ENCODE measurements at places on chromosomes 7 and 10.

GRCh38 chr10:34205452-34205851 is 609.6 kb downstream of the PARD3 start:
- DNase-seq: no peak

DNA sequence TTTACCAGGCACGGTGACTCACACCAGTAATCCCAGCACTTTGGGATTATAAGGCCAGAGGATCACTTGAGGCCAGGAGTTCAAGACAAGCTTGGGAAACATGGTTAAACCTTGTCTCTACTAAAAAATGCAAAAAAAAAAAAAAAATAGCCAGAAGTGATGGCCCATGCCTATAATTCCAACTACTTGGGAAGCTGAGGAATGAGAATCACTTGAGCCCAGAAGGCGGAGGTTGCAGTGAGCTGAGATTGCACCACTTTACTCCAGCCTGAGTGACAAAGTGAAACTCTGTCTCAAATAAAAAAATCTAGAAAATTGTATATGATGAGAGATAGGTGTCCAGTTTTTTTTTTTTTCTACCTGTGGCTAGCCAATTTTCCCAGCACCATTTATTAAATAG is 578.2 kb downstream of the ANKRD7 start:
- DNase-seq: no peak

DNA sequence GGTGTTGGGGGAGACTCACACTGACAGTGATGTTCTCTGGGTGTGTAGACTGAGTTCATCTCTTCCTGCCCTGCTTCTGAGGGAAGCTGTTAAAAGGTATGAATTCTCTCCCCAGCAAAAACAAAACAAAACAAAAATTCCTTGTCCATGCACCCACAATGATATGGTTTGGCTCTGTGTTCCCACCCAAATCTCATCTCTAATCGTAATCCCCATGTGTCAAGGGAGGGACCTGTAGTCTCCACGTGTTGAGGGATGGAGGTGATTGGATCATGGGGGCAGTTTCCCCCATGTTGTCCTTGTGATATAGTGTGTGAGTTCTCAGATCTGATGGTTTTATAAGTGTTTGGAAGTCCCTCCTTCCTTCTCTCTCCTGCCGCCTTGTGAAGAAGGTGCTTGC is 245.5 kb downstream of the GALNT17 start:
- no peak for DNase-seq

GRCh38 chr7:17123020-17123419 is 175.4 kb upstream of the AHR start:
- peak; percentile 22 for DNase-seq

DNA sequence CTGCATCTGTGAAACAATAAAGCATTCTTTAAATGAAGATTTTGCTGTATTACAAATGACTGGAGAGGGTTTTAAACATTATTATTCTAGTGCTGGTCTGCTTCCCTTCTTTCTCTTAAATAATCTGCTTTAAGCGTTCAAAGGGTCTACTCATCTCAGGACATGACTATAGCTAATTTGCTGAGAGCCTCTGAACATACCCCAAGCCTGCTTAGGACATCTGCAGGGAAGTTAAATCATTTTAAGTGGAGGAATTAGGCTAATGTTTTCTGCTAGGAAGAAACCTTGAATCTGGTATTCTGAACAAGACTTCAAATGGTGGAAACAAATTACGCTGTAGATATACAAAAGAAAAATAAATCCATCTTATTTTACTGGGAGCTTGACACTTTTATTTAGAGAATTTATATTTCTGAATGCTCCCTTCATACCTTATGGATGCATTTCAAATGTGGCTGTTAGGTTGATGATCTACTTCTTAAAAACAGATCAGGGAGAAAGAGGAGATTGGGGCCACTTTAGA is 124.4 kb upstream of the ITGB1 start:
- DNase-seq: no peak

DNA sequence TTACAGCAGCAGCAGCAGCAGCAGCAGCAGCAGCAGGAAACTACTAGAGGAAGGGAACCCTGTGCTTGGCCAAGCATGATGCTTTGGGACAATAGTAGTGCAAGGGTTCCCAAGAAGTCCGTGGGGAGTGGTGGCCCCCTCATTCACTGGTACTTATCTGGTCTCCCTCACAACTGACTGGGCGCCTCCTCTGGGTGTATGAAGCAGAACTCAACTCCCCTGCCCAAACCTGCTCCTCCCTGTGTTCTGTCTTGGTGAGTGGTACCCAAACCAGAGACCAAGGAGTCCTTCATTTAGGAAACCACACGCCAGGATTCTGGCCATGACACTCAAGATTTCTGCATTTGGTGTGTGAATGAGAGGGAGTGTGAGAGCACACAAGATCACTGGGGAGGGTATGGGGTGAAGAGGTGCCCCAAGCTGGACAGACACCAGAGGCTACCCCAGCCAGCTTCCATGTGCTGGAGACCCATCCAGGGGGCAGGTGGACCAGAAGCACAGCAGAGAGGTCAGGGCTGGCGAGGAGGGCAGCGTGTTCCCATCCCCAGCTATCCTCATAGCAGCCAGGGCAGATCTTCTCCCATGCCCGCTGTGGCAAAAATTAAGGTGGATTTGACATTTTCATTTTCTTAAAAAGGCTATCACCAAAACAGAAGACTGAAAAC is 10.6 kb upstream of the ZNF777 start:
- DNase-seq: no peak

DNA sequence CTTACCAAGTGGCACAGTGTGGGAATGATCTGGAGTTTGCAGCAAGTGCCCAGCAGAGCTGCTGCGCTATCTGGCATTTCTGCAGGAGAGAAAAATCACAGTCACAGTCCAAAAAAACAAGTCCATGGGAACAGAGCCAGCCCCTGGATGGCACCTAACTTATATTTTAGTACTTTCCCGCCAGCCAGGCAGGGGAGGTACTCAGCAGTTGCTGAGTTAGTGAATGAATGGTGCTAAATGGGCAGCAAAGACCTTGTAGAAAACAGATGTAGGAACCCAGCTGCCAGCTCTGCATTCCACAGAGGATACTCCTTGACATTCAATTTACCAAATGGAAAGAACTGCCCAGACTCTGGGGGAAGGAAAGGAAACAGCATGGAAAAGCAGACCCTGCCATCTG is 54.5 kb downstream of the GSDME start:
- DNase-seq: no peak

DNA sequence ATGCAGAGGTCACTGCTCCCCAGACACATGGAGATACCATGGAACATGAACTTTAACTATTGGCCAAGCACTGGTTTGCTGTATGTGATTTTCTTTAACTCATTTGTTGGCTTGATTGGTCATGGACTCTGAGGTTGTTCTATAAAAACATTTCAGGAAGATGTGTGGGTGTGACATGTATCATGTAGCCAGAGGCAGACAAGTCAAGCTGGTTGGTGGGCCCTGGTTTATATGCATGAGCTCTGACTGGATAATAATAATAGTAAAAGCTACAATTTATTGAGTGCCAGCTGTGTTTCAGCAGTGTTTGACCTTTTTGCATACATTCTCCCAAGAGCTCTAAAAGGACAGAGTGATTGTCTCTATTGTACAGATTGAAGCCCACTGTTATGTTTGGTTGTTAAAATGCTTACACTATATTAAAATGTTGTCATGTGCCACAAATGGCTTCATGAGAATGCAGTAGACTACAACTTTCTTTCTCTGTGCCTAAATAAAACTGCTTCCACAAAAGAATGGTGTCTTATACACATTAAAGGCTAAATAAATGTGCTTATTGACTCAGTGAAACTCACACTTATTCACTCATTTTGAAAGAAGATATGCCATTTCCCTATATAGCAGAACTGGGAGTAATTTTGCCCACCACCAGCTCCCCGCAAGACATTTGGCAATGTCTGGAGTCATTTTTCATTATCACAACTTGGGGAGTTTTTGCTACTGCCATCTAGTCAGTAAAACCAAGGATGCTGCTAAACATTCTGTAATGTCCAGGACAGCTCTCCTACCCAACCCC is 243.6 kb upstream of the NFE2L3 start:
- no peak for DNase-seq

DNA sequence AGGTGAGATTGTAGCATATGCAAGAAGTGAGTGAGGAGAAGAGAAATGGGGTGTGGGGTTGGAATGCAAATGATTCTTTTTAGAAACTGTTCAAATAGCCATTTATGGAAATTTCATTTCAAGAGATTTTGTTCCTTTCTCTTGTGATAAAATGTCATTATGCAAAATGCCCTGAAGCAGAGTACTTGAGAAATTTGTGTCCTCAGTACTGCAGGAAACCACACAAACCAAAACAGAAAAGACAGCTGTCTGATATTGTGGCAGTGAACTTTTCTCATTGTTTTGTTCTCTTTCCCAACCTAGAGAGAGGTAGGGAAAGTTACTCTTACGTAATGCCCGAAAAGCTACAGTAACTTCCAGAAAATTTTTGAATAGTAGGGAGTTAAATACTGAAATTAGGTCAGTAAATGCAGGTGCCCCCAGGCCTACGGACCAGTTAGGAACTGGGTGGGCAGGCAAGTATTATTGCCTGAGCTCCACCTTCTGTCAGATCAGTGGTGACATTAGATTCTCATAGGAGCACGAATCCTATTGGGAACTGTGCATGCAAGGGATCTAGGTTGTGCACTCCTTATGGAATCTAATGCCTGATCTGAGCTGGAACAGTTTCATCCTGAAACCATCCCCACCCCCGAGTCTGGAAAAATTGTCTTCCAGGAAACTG is 34.0 kb downstream of the DLD start:
- DNase-seq: no peak

DNA sequence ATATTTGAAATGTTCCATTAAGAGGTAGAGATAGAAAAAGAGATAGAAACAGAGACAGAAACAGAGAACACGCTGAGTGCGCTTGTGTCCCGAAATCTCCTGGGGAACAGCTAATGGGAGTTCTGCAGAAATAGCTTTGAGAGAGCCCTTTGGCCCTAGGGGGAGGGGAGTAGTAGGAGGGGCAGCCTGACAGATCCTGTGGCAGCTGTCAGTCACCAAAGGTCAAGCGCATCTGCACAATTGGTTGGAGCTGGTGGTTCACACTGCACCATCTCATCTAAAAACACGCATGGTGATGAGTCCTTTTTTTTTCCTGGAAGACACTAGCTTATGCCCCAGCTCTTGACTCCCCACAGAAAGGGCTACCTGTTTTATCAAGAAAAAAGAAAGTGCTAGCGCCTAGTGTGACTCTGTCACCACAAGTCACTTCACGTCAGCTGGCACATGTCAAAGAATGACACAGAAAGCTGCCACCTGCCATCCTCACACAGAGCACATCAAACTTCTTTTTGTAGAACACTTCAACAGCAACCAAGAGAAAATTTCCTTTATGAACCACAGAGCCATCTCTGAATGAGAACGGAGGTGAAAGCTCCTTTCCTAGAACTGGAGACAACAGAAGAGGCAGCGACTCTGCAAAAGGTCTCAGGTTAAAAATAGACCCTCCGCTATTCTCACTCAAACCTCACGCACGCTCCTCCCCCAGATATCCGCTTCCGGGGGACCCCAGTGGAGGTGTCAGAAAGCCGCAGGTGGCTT is 125.7 kb downstream of the GFRA1 start:
- no peak for DNase-seq

- no peak for DNase-seq
Measured at GRCh38 chr7:84548366-84549365, 354.1 kb upstream of the SEMA3A start.

GRCh38 chr7:22001345-22002004 is 55.8 kb upstream of the CDCA7L start:
- peak; percentile 74 for DNase-seq

DNA sequence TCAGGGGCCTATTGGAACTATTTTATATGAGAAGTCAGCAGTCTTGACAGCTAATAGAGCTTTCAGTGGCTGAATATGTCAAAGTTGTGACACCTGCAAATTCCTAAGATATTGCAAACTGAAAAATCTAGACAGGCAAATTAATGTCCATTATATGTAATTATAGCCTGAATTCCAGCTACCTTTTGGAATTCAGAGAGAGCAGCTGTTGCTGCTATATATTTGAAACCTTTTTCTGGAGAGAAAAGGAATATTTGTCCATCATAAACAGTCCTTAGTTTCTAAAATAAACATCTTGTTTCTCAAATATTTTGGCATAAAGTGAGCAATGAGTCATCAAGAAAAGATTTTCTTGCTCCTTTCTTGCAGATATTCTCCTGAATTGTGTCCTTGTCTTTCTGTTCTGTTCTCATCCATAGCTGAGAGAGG is 408.9 kb upstream of the SEMA3D start:
- no peak for DNase-seq

GRCh38 chr10:121450247-121450646 is 148.0 kb downstream of the FGFR2 start:
- no peak for DNase-seq

DNA sequence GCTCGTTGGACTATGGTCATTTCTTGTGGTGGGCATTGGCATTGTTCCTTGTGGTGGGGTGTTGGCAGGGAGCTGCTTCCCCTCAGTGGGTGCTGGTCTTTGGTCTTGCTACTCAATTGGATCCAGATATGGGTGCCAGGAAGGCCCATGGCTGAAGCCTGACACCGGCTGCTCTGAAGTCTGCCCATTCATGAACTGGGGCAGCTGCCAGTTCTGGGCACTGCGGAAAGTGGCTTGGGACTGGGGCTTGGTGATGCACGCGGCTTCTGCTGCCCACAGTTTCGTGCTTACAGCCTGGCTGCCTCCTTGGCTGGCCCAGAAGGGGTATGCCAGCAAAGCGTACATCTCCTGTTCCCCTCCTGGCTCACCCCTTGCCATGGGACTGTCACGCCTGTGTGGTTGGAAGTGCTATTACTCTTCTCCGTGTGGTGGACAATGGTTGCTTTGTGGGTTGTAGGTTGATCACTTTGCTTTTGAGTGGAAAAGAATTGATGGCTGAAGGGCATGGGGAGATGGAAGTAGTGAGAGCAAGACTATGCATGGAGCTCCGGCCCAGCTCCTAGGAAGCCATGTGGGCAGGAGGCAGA is 54.7 kb downstream of the ADAMTS14 start:
- no peak for DNase-seq

Data from germinal center (tissue), 1 donor.